ENCODE measurements at places on chromosomes 7 and 10.
A peak's percentile ranks its signal among the peaks of the same experiment; 100 is the strongest.

GRCh38 chr10:44398271-44398670 is 13.4 kb upstream of the CXCL12 start:
- no peak for DNase-seq

- DNase-seq = no peak
These were observed 63.3 kb downstream of the GSAP start for GRCh38 chr7:77352665-77353406.

DNA sequence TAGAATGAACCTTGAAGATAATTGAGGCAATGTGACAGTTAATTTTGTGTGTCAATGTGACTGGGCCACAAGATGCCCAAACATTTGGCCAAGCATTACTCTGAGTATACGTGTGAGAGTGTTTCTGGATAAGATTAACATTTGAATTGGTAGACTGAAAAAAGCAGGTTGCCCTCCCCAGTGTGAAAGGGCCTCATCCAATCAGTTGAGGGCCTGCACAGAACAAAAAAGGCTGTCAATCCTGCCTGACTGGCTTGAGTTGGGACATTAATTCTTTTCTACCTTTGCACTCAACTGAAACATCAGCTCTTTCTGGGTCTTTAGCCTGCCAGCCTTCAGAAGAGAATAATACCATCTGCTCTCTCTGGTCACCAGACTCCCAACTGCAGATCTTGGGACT is 56.6 kb upstream of the PDE1C start:
- no peak for DNase-seq

DNA sequence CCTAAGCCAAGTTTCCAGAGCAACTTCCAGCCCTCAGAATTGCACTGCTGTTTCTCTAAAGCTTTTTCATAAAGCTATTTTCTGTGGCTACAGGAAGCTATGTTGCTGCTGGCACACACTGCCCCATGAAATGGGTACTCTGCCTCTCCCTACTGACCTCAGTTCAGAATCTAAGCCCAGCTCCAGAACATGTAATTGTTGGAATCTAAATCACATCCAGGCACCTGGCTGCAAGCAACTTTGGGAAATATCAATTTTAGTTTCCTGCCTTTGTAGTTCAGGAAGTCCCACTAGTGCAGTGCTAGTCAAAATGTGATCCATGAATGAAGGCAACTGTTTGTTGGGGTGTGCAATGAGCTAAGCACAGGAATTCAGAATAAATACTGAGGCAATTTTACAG is 226.2 kb downstream of the THSD7A start:
- no peak for DNase-seq

GRCh38 chr7:107502154-107502553 is 32.3 kb downstream of the GPR22 start:
- DNase-seq = no peak

- no peak for DNase-seq
These were observed 69.0 kb downstream of the ELMO1 start for GRCh38 chr7:37379546-37380277.

- DNase-seq = no peak
These were observed 57.4 kb downstream of the HIBADH start for GRCh38 chr7:27605283-27605682.

DNA sequence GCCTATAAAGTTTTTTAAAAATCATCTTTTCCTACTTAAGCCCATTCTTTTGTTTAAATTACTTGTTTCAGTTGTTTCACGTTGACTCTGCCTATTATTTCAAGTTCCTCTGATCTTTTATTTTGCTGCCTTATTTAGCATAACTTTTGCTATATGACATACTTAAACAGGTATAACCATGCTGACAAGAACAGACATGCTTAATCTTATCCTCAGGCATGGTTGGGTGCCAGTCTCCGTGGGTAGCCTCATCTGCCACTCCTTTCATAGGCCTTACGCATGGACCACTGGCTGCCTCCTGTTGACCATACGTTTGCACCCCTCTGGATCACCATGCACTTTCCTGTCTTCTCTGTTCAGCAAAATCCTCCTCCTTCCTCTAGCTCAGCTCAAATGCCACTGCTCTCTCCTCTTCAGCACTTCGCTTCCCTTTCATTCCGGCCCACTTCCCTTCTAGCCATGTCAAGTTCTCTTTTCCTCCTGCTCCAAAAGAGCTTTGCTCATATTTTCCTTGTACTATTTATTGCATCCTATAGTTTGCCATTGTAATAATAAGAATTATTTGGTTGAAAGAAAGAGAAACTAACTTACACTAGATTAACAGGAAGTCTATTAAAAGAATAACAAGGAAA is 10.0 kb upstream of the TSPAN33 start:
- DNase-seq = no peak

DNA sequence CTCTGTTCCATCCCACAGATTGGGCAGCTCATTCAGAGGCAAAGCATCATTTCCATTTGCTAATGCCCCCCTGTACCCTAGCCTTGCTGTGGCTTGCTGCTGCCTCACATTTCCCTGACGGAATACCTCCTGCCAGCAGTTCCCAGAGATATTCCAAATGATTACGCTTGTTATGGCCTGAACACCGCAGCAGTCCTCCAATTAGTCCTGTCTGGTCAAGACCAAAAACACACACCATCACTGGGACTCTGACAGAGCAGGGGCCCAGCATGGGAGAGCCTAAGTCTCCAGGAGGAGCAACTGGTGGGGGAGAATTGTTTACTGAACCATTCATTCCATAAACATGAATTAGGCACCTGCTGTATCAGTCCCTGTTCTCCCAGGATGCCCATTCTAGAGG is 6.1 kb downstream of the OGDHL start:
- no peak for DNase-seq

GRCh38 chr10:87691506-87692070 is 31.9 kb downstream of the PAPSS2 start:
- no peak for DNase-seq

DNA sequence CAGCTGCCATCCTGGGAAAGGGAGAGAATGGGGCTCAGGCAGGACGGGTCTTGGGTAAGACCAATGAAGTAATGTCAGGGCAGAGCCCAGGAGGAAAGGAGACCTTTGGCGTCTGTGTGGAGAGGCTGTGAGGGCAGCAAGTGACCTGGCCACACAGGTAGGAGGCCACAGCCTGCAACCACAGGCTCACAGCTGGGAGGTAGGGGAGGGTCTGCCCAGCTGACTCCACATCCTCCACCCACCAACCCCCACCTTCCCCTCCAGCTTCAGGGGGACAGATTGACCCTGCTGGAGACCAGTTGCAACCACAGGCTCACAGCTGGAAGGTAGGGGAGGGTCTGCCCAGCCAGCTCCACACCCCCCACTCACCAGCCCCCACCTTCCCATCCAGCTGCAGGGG is 262.2 kb upstream of the TCERG1L start:
- DNase-seq = no peak

DNA sequence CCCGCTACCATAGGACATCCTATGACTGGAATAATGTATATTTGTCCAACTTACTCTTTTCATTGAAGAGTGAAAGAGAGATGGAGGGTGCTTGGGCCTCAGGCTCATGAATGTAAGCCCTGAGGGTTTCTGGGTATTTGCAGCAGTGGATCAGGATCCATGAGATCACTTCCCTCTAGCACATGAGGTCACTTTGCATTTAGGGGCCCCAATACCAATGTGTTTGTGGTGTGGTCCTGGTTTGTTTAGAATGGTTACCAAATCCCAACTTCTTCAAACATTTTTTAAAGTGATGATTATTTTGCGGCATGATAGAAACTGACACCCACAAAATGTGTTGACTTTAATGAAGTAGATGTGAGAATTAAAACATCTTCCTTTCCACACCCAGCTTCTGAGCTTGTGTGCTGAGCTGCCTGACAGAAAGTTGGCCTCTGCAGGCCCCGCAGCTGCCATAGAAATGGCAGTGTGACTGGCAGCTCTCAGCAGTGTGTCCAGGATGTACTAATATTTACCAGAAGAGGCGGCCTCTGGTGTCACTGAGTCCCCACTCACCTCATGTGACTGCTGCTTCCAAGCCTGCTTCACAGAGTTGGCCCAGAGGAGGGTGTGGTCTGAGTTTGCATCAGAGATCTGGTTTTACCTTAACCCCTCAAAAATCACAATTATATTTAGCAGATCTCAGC is 447.6 kb upstream of the NPVF start:
- no peak for DNase-seq

- no peak for DNase-seq
These were observed 38.5 kb downstream of the ZNF438 start for GRCh38 chr10:30993155-30993554.

- DNase-seq = no peak
These were observed 27.5 kb downstream of the ADRB1 start for GRCh38 chr10:114071178-114071577.

GRCh38 chr10:94101894-94102293 is 108.2 kb downstream of the PLCE1 start:
- no peak for DNase-seq

GRCh38 chr7:74272305-74273038 is 16.7 kb upstream of the CLIP2 start:
- no peak for DNase-seq

- no peak for DNase-seq
These were observed 5.8 kb upstream of the IL2RA start for GRCh38 chr10:6068006-6068405.

DNA sequence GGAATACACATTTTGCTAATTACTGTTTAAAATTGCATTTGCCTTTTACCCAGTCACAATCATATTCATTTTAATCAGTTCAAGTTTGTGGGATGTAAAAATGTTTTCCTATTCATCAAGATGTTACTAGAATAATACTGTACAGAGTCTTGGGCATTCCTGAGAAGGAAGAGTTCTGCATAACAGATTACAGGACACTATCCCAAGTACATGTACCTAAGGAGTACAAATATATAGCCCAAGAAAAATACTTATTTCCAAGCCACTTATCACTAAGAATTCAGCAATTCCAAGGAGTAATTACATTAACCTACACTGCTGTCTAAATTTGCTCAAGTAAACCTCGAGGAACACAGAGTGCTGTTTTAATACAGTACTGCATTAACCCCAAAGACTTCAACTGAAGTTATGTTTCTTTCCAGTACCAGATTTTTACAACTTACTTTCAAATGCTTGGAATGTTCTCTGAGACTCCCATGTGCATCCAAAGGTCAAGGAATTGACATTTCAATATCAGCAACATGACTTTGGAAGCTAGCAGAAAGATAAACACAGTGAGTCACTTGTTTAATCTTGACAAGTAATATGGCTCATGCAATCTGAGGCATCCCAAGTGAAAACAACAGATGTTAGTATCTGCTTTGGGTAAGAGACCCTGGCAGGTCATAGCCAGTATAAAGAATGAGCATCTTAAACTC is 125.4 kb upstream of the BET1 start:
- DNase-seq = no peak

- no peak for DNase-seq
These were observed 53.3 kb downstream of the FHIP2A start for GRCh38 chr10:114874827-114875411.

GRCh38 chr10:126732868-126733267 is 62.4 kb upstream of the C10orf90 start:
- DNase-seq = no peak

GRCh38 chr7:75033064-75033463 is 40.5 kb downstream of the RCC1L start:
- peak; percentile 39 for DNase-seq

DNA sequence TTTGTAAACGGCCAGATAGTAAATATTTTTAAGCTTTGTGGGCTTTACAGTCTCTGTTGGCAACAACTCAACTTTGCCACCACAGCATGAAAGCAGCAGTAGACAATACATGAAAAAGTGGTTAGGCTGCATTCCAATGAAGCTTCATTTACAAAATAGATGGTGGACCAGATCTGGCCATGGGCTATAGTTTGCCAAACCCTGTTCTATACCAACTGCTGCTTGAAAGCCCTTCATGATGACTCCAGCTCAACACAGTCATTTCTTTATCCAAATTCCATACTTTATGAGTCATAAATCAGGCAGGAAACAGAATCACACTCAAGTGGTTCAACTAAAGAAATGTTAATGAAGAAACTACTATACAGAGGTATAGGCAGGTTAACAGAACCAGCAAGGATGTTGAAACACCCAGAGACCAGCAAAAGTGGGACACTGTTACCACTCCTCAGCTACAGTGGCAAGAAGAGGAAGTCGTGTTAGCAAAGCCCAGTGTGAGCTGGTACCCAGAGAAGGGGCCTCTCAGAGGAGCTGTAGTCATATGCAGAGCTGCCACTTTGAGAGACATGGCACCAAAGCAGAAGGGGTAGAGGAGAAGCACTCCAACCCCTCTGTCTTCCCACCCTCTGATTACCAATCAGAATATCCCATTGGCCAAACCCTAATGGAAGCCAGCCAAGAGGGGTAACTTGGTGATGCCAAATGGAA is 72.5 kb downstream of the PRLHR start:
- DNase-seq = no peak

DNA sequence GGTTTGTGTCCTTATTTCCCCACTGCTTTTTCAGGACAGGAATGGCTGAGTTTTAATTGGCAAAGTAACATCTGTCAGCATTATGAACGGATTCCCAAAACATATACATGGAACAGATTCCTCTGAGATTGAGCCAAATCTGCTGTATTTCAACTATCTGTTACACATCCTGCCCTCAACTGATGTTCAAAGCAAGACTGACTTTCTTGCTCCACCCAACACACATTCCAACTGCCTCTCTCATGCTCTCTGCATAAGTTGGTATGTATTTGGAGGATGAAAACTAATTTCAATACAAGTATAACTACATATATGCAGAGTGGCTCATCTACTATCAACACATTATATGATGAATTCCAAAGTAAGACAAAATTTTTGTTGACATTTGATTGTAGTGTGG is 342.2 kb downstream of the GATA3 start:
- DNase-seq = no peak
